ENCODE measurements at places on chromosomes 7 and 10.

GRCh38 chr7:2873686-2874551 lies 29.8 kb upstream of the GNA12 start:
- H3K4me1 ChIP-seq: peaks cover 59% of the 10 kb centered on the region
- DNase-seq: peak; percentile 31
- H3K36me3 ChIP-seq: no peaks in the 10 kb centered on the region
- peak overlapping the region; percentile 94 for H3K27ac ChIP-seq

- DNase-seq: no peak
- H3K27ac ChIP-seq: no peak overlapping the region
- H3K27me3 ChIP-seq: no peaks in the 10 kb centered on the region
Measured at GRCh38 chr7:143499246-143499645, 21.6 kb downstream of the TAS2R41 start.

- H3K36me3 ChIP-seq: no peaks in the 10 kb centered on the region
- no peak overlapping the region for H3K27ac ChIP-seq
- H3K4me3 ChIP-seq: no peak overlapping the region
- H3K27me3 ChIP-seq: peaks cover 2% of the 10 kb centered on the region
- peak; percentile 3 for DNase-seq
Measured at GRCh38 chr7:150949971-150950491, 28.1 kb downstream of the KCNH2 start.

GRCh38 chr10:68121852-68122251 lies 12.6 kb downstream of the MYPN start:
- H3K27ac ChIP-seq: no peak overlapping the region
- DNase-seq: no peak
- H3K36me3 ChIP-seq: no peaks in the 10 kb centered on the region

GRCh38 chr10:35577926-35578617 lies 27.1 kb upstream of the GJD4 start:
- H3K27ac ChIP-seq: no peak overlapping the region
- no peaks in the 10 kb centered on the region for H3K4me1 ChIP-seq
- H3K27me3 ChIP-seq: no peaks in the 10 kb centered on the region
- peaks cover 17% of the 10 kb centered on the region for H3K36me3 ChIP-seq
- no peak overlapping the region for H3K4me3 ChIP-seq

GRCh38 chr7:56019501-56019900 lies 31.7 kb downstream of the PSPH start:
- H3K36me3 ChIP-seq: peaks cover 26% of the 10 kb centered on the region
- H3K4me3 ChIP-seq: no peak overlapping the region
- H3K27ac ChIP-seq: no peak overlapping the region
- no peaks in the 10 kb centered on the region for H3K4me1 ChIP-seq
